WTC11 (cell line): ENCODE measurements at places on chromosomes 13 and 19. TPM values are rescaled to one million over a fixed set of nuclear protein-coding genes. Genes with fewer than 3 reads are reported as not detected.

ZSCAN4 gene
- 0.09 to 0.13 TPM in 2 of 3 replicates, not detected in the other for total RNA-seq

ZNF700 gene
- total RNA-seq, result 9.1 to 11.4 TPM (median 10.7 TPM) in 3 replicates

RXFP2 gene
- total RNA-seq, result not detected in 3 replicates

DNA sequence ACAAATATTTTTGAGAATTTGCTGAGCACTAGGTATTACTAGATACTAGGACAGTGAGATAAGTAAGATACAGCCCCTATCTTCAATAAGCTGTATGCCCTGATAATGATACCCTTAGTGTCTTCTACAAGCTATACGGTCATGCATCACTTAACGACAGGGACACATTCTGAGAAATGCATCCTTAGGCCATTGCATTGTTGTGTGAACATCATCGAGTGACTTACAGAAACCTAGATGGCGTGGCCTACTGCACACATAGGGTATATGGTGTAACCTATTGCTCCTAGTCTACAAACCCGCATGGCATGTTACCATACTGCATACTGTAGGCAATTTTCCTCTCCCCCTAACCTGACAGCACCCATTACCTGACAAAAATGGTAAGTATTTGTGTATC is 64.9 kb downstream of the LRCH1 start:
- H3K36me3 ChIP-seq, result no peaks in the 10 kb centered on the region
- H3K4me3 ChIP-seq, result no peak overlapping the region
- peak overlapping the region; percentile 72; the same call in 1 of the 2 replicates for H3K27ac ChIP-seq
- peaks cover 87% of the 10 kb centered on the region for H3K4me1 ChIP-seq
- H3K27me3 ChIP-seq, result no peaks in the 10 kb centered on the region
- no peak for DNase-seq

DNA sequence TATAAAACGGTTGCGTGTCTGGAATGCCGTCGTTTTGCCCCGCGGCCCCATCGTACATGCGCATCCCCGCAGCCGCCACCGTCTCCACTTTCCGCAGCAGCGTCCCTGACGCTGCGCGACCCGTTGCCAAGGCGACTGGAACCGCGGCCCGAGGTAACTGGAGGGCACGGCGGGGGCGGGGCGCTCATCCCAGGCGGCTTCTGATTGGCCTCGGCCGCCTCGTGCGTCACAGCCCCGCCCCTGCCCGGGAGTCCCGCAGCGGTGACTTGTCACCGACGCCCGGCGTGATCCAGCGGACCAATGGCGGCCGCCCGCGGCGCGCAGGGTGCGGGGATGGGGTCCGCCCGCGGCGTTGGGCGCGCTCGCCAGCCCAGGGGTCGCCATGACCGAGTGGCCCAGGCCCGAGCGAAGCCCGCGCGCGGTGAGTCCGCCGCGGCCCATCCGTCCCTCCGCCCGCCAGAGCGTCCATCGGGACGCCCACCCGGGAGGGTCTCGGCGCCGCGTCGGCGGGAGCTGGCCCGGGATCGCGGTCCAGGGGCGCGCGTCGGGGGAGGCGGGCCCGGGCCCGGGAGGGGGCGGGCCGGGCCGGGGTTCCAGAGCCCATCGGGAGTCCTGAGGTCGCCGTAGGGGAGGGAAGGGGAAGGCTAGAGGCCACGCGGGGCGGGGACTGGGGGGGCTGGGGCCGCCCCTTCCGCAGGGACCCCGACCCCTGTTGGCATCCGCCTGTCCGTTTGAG is at the start of gene ZSCAN1:
TSS of gene ZSCAN1 (plus strand) at position 285 of the 736 bp plus-strand sequence. CDS start 3,812 bp downstream, outside the sequence.
- H3K36me3 ChIP-seq, result 0 out of 2 replicates have a peak, but pooled peaks cover 3% of the 10 kb centered on the region
- peaks cover 26% of the 10 kb centered on the region for H3K4me1 ChIP-seq
- H3K4me3 ChIP-seq, result peak within 1 kb of the TSS; percentile 75
- H3K27ac ChIP-seq, result peak within 1 kb of the TSS; percentile 54; the same call in 1 of the 2 replicates

- no peak overlapping the region for H3K27ac ChIP-seq
- DNase-seq, result no peak
- no peaks in the 10 kb centered on the region for H3K36me3 ChIP-seq
- peaks cover 9% of the 10 kb centered on the region for H3K27me3 ChIP-seq
- peaks cover 16% of the 10 kb centered on the region for H3K4me1 ChIP-seq
These were observed 3.1 kb downstream of the ANKRD24 start for GRCh38 chr19:4185413-4186086.

GRCh38 chr19:14021474-14021873 is 6.5 kb upstream of the RLN3 start:
- no peaks in the 10 kb centered on the region for H3K27me3 ChIP-seq
- peak; percentile 30 for DNase-seq
- no peaks in the 10 kb centered on the region for H3K36me3 ChIP-seq
- peaks cover 5% of the 10 kb centered on the region for H3K4me1 ChIP-seq

GRCh38 chr13:29888306-29888705 is 37.9 kb upstream of the UBL3 start:
- no peak overlapping the region for H3K4me3 ChIP-seq
- no peak for DNase-seq
- no peaks in the 10 kb centered on the region for H3K27me3 ChIP-seq
